Liver (tissue), 10 donors: ENCODE measurements at places on chromosomes 5 and 9.
A peak's percentile ranks its signal among the peaks of the same experiment; 100 is the strongest.

DNA sequence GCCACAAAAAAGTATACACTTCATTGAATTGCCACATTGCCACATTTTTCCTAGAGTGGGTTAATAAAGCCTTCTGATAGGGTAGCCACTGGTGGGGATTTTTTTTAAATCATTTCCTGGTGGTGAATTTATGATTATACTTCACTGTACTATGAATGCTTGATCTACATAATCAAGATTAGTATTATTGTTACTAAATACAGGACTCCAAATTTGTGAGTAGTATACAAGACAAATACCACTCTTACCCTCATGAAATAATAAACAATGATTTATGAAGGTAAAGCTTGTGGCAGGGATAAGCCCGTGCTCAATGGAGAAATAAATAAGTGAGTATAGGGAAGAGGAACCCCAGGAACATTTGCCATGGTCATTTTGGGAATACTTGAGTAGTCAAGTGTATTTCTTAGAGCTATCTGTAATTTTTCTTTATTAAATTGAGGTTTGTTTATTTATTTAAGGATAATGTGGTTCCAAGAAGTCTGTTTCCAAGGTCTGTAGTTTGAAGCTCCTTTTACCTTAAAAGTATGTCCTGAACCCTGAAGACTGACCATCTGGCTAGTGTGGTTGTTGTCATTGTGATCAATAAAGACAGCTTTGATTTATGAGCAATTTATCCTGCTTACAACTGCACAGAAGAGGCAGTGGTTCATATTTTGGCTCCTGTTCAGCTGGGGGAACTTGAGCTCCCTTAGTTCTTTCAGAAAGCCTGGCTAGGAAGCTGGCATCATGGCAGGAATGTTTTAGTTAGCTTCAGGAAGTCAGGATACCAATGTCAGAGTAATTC, 118.6 kb downstream of the ZSWIM6 start:
- H3K36me3 ChIP-seq = no peaks in the 10 kb centered on the region
- no peak overlapping the region for H3K4me3 ChIP-seq
- H3K27ac ChIP-seq = no peak overlapping the region
- DNase-seq = no peak

DNA sequence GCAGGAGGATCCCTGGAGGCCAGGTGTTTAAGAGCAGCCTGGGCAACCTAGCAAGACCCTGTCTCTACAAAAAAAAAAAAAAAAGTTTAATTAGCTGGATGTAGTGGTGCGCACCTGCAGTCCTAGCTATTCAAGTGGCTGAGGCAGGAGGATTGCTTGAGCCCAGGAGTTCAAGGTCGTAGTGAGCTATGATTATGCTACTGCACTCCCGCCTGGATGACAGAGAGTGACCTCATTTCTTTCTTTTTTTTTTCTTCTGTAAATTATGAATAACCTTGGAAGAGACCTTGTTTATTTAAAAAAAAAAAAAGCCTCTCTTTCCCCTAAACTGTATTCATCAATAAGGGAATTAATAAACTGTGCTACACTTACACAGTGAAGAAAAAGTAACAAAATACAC, 43.6 kb upstream of the SLC30A5 start:
- H3K4me3 ChIP-seq = no peak overlapping the region
- H3K27ac ChIP-seq = no peak overlapping the region
- no peaks in the 10 kb centered on the region for H3K27me3 ChIP-seq
- no peaks in the 10 kb centered on the region for H3K4me1 ChIP-seq
- no peaks in the 10 kb centered on the region for H3K36me3 ChIP-seq

GRCh38 chr9:21096172-21096900, 18.6 kb upstream of the IFNB1 start:
- H3K27ac ChIP-seq = no peak overlapping the region
- no peaks in the 10 kb centered on the region for H3K27me3 ChIP-seq
- H3K4me1 ChIP-seq = no peaks in the 10 kb centered on the region
- no peak for DNase-seq
- no peaks in the 10 kb centered on the region for H3K36me3 ChIP-seq

DNA sequence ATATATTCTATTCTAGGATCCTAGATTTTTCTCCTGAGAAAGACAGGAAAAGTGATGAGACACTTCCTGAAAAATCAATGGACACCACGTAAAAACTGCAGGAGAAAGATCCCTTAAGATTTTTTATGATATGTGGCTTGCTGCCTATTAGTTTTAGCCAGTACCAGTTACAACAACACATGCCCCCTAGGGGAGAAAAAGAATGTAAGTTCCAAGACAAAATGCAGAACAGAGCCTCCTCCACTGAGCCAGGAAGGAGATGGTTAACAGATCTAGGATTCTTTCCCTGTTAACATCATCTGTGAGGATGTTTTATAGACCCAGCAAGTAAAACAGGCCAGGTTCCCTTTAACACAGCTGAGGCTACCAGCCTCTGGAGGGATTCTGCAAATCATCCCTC, 574.7 kb downstream of the TLE4 start:
- H3K4me3 ChIP-seq = no peak overlapping the region
- H3K27ac ChIP-seq = no peak overlapping the region
- no peaks in the 10 kb centered on the region for H3K36me3 ChIP-seq
- no peaks in the 10 kb centered on the region for H3K27me3 ChIP-seq
- no peak for DNase-seq

- no peaks in the 10 kb centered on the region for H3K4me1 ChIP-seq
- H3K27ac ChIP-seq = peak overlapping the region; percentile 13
- no peaks in the 10 kb centered on the region for H3K36me3 ChIP-seq
- H3K4me3 ChIP-seq = no peak overlapping the region
- H3K27me3 ChIP-seq = no peaks in the 10 kb centered on the region
These were observed 420.4 kb downstream of the CETN3 start for GRCh38 chr5:89988998-89989655.

- H3K27ac ChIP-seq = no peak overlapping the region
- no peak overlapping the region for H3K4me3 ChIP-seq
- no peak for DNase-seq
- H3K27me3 ChIP-seq = no peaks in the 10 kb centered on the region
These were observed 199.3 kb upstream of the PDE4D start for GRCh38 chr5:60092671-60093422.

DNA sequence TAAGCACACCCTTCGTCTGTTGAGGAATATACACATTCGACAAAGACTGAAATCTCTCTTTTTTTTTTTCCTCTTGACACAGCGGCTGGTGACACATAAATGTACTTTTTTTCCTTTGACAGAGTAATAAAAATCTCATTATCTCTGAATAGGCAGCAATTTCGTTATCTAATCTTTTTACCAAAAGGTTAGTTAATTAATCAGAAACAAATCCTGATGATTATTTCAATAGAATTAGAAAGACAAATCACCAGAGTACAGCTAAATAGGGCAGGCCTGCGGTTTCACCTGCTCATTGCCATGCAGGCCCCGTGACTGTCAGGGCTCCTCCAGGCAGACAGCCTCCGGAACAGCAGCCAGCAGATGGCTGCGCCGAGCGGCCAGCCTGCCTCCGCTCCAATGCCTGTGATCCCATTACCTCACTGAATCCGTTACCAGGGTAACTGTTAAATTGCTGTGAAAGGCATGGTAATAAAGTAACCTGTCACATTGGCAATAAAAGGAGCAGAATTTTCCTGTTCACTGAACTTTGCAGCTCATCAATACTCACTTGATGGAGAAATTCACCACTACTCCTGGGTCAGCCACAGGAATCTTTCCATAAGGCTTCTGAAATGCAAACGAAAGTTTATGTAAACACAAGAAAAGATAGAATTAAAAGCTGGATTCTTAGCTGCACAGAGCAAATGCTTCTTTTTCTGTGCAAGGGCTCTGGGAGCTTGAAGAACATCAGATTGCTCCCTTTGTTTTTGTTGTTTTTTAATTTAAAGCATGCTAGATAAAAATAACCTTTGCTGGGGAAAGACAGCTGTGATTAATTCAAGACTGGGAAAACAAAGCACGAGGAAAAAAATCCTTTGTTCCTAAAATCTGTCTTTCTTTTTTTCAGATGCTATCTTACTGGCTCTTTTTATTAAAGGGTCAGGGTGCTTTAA, 666.4 kb upstream of the ZNF608 start:
- no peak for DNase-seq
- no peak overlapping the region for H3K27ac ChIP-seq
- H3K27me3 ChIP-seq = no peaks in the 10 kb centered on the region
- peaks cover 2% of the 10 kb centered on the region for H3K4me1 ChIP-seq
- H3K4me3 ChIP-seq = no peak overlapping the region

GRCh38 chr5:176772271-176773210, 37.8 kb upstream of the UNC5A start:
- H3K27ac ChIP-seq = no peak overlapping the region
- peak; percentile 17 for DNase-seq
- no peaks in the 10 kb centered on the region for H3K36me3 ChIP-seq
- H3K27me3 ChIP-seq = peaks cover 2% of the 10 kb centered on the region

DNA sequence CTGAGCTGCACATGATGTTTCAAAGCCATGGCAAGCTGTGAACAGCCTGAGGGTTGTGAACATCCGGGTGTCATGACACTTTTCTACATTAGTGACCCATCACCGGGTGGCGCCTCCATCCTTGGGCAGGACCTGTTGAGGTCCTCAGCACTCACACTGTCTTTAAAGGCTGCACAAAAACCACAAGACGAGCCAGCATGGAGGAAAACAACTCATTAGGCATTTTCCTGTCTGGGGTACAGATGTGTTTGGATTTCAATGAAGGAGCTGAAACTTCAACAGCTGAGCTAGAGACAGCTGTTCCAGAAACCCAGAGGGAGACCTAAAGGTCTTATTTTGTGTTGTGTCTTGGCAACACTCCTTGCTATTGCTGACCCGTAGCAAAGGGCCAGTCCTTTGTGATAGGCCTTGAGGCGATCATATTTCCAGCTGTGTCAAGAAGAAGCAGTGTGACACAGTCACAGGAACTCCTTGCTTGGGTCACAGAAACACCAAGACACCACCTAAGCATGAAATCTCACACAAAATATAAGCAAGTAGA, 151.8 kb upstream of the VLDLR start:
- DNase-seq = no peak
- peaks cover 6% of the 10 kb centered on the region for H3K4me1 ChIP-seq
- no peaks in the 10 kb centered on the region for H3K36me3 ChIP-seq
- no peak overlapping the region for H3K4me3 ChIP-seq
